NCI-H2029 treated with DMSO at 0.1 percent for 48 hours (cell line): ENCODE measurements at places on chromosomes 3 and 15.

GRCh38 chr3:172223870-172224269, 184.5 kb downstream of the FNDC3B start:
- peak; percentile 68 for DNase-seq

DNA sequence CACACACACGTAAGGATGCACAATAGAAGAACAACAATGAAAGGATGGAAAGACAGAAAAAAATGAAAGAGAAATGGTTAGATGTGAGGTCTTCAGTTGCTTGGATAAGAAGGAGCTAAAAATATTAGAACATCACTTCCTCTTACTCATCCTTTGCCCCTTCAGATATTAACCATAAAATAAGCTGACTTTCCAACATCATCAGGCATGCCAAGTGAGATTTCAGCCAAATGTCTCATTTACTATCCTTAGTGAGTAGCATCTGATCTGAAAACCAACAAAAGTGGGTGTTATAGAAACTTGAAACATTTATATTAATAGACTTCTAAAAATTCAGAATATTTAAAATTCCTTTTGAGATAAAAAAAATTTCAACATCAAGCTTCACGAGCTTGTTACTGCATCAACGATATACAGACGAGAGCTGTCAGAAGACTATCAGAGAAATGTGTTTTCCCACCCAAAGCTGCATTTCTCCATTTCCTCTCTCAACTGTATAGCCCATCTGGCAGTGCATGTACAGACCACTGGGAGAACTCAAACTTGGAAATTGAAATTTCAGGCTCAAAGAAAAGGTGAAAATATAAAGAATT, 25.4 kb upstream of the LSAMP start:
- no peak for DNase-seq

DNA sequence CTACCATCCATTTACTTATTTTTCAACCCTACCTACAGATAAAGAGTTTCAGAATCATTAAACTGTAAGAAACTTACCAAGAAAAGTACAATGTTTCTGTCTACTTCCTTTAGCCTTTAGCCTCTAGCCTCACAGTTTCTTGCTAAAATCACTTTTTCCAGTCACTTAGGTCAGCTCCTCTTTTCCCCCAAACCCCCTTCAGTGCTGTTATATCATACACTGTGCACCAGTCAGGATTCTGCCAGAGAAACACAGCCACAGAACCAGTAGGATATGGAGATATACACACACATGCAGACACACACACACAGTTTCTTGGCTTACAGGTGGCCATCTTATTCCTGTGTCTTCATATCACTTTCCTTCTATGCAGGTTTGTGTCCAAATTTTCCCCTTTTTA, 139.9 kb upstream of the LIPC start:
- DNase-seq: no peak

- no peak for DNase-seq
Measured at GRCh38 chr15:98147415-98147814, 186.9 kb downstream of the ARRDC4 start.

GRCh38 chr15:39585389-39585841, 4.5 kb downstream of the THBS1 start:
- no peak for DNase-seq

- no peak for DNase-seq
Measured at GRCh38 chr15:99412082-99412481, 153.7 kb upstream of the MEF2A start.

- DNase-seq: no peak
Measured at GRCh38 chr3:72702997-72703396, 145.2 kb downstream of the SHQ1 start.

GRCh38 chr3:178996399-178996798, 75.2 kb downstream of the ZMAT3 start:
- DNase-seq: no peak

DNA sequence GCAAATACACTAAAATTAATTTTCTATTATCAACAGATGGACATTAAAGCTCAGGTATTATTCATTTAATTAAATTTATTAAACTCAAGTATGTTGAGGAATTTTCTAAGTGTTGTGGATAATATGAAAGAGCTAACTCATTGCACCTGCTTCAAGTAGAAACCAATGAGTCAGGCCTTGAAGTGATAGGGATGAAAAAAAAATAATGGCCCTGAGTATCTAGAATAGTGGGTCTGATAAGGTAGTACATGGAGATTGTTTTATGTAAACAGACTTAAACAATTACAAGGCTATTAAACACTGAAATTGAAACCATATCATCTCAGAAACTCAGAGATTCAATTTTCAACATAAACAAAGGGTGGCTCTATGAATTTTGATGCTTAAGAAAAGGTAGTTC, 857.1 kb upstream of the GBE1 start:
- DNase-seq: no peak

DNA sequence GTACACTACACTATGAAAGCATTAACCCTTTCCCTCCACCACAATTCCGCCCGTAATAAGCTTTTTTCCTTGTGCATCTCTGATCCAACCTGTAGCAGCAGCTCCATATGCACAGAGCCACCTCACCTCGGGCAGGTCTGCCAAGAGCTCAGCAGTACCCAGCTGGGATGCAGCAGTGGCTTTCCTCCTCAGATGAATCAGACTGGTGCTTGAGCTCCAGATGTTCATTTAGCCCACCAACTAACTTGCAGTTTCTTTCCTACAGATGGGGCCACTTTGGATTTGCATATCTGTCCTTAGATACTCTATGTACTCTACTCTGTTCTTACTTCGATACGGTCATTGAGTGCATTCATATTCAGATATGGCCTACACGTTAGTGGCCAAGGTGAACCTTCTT, 14.8 kb upstream of the FSIP1 start:
- no peak for DNase-seq

GRCh38 chr15:41438206-41438605, 21.3 kb downstream of the RTF1 start:
- no peak for DNase-seq

DNA sequence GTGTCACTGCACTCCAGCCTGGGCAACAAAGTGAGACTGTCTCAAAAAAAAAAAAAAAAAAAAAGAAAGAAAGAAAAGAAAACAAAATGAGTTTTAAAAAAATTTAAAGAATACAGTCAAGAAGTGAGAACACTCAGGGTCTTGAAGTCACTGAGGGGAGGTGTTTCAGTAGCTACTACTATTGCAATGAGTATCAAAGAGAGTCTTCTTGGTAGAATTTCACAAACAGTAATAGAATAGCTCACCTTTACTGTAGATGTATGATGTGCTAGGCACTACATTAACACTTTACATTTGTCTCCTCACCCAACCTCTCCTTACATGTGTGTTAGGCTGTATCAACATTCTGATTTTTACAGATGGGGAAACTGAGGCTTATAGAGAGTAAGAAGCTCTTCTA, 43.9 kb downstream of the EOMES start:
- no peak for DNase-seq

DNA sequence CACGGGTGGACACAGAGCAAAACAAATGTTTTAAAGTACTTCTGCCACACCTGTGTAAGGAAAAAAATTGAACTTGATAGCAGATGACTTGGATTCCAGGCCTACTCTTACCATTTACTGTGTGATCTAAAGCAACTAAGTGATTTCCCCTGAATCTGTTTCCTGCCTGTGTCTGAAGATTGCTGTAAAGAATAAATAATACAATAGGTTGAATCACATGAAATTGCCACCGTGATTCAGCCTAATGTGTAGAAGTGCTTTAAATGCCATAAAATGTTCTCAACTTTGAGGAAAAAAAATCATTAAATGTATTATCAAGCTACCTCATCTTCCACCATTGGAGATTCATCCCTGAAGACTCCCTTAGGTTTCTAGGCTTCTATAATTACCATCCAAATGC, 27.6 kb upstream of the NUDT16 start:
- DNase-seq: no peak

DNA sequence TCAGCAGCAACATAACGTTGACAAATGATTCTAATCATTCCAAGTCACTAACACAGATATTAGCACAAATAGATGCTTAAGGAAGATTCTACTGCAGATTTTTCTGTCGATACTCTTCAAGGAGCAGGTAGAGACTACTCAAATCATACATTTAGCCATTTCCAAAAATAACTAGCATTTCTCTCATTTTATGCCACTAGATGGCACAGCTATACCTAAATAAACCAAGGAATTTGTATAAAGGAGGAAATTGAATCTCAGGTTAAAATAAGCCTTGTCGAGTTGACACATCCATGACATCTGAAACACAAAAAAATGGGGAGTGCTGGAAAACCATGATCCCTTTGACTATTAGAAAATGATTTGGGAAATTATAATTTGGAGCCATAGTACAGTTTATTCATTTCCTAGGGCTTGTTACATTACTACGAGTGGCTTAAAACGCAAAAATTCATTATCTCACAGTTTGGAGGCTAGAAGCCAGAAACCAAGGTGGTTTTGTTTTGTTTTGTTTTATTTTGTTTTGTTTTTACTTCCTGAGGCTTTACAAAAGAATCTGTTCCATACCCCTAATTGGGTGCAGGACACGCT, 59.5 kb upstream of the STRIT1 start:
- DNase-seq: peak; percentile 31

DNA sequence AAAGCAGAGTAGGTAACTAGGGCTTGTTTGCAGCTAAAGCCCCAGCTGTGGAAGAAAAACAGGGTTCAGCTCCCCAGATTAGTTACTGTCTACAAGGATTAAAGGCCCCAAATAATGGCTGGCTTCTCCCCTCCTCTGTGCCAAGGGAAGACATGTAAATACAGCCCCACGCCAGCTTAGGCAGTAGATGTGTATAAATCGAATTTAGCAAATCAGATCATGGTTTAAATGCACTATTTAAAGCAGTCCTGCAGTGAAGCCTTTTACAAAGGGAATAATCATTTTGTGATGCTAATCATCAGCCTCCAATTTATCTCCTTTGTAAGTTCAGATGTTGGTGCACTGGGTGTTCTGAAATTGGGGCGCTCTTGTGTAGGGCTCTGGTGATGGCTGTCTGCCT, 46.7 kb upstream of the POLG start:
- DNase-seq: no peak

- peak; percentile 36 for DNase-seq
Measured at GRCh38 chr15:24054547-24055245, 367.6 kb upstream of the NDN start.

- no peak for DNase-seq
Measured at GRCh38 chr3:195021692-195022091, 249.3 kb downstream of the XXYLT1 start.

- no peak for DNase-seq
Measured at GRCh38 chr3:115217292-115217677, 70.2 kb upstream of the ZBTB20 start.

GRCh38 chr15:83284559-83285283, at the start of gene BNC1:
Gene BNC1, minus strand, starts transcription at chr15:83284664. Its CDS starts 36 bp downstream, at chr15:83284628.
- DNase-seq: no peak

DNA sequence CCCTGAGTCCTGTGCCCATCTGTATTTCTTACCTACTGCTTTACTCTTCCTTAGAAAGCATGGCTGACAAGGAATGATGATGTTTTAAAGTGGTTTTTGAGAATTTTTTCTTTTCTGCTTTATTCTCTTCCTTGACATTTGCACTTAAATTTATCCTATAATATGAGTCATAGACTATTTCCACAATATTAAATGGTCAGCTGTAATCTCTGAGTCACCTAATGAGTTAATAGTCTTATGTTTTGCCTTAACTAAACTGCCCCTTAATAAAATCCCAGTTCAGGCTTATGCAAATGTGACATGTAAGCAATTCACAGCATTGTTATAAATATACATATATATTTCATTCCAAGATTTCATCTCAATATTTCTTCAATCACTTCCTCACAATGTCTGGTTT, 23.8 kb downstream of the MEIS2 start:
- DNase-seq: no peak
